Adrenal gland (tissue), 19 donors: ENCODE measurements at places on chromosomes 7 and 10. TPM values are rescaled to one million over a fixed set of nuclear protein-coding genes. Genes with fewer than 3 reads are reported as not detected.

SCRN1 gene
- polyA plus RNA-seq = 8.2 TPM

TMEM236 gene
- polyA plus RNA-seq = 0.24 TPM

KMT2C gene
- polyA plus RNA-seq = 6.9 TPM

CD36 gene
- 29.8 TPM for polyA plus RNA-seq
